ENCODE measurements at places on chromosomes 7 and 10.
A peak's percentile ranks its signal among the peaks of the same experiment; 100 is the strongest.

- peak; percentile 28 for DNase-seq
Observed at GRCh38 chr7:64887756-64888508, 15.1 kb upstream of the ZNF273 start.

- no peak for DNase-seq
Observed at GRCh38 chr10:99344715-99345114, 15.6 kb downstream of the CNNM1 start.

GRCh38 chr7:17315974-17316373, 17.5 kb downstream of the AHR start:
- DNase-seq: no peak

DNA sequence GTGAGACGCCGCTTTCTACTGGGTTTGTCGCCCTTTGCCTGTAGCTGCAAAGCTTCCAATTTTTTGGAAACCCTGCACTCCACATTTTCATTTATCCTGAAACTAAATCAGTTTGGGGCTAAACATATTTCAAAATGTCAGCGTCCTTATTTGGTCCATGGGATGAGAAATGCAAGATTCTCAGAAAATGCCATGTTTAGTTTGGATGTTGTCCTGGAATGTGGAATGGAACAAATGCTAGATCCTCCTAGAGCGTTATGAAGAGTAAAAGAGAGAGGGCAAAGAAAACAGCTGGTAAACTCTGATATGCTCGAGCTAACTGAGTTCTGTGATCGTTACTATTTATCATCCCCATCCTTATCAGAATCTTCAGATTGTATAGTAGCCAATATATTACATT, 236.9 kb downstream of the KLF6 start:
- no peak for DNase-seq

DNA sequence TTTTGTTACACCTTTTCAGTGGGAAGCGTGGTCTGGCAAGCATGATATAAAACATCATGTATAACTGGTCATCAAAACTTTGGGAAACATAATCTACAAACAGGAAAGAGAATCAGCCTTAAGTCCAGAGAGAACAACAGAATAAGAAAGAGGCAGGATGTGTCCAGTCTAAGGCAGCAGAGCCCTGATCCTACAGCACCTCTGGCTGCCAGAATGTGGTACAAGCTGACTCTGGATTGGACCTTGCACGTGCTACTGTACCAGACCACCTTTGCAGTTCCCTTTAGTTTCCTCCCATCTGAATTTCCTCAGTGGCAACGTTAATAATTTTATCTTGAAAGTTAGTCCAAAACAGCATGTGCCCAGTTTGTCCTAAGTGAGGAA, 824.6 kb upstream of the IGFBP3 start:
- DNase-seq: no peak

DNA sequence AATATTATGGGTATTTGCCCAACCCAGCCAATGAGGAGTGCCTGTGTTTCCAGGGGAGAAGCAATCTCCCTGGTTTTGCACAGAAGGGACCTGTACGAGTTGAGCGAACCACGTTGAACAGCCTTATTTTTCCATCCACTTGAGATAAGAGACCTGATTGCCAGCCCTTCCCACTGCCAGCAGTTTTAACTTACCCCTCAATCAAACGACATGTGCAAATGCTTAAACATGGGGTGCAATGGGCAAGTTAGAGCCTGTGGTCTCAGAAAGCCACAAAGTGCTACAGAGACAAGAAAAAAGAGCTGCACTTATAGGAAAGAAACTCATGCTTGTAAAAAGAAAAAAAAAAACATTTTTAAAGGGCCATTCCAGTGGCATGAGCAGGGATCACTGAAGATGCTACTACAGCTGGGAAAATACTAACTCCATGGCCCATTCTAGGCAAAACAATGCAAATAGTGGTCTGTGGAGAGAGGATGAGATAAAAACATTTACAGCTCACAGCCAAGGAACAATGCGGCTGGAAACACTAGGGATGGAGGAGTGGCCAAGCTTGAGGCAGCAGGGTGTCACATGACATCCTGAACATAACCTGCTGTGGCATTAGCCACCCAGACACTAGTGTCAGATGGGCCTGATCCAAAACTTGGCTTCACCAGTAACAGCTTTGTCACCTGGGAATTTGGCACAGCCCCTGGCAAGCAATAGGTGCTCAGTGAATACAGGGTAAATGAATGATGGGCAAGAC, 162.8 kb downstream of the ELMO1 start:
- DNase-seq: peak; percentile 14

GRCh38 chr7:64879086-64879730, 23.9 kb upstream of the ZNF273 start:
- no peak for DNase-seq

DNA sequence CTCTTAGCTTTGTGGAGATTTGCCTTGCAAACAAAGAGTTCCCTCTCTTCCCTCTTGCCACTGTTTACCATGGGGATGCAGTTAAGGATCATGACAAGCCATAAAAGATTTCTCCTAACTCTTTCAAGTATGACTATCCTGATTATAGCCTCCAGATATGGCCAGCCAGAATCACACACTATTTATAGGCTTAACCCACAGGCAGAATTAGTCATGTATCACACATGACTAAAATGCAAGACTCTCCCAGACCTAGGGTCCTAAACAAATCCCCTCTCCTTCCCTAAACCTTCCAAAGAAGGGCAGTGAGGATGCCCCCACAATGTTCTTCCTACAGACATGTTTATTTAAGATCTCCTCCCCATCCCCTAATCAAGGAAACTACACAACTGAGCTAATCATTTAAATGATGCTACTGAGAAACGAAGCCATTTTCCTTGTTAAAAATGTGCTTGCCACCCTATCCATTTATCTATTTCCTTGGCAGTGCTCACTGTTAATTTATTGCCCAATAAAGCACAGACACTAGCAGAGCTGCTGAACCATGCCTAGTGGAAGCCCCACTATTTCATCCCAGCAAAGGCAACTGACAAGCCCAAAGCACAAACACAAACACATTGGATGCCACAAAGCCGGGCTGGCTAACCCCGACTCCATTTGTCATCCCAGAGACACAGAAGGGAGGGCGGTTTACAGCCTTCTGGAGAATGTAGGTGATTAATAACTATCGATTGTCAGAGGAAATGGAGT, 363.4 kb downstream of the KCNMA1 start:
- no peak for DNase-seq

DNA sequence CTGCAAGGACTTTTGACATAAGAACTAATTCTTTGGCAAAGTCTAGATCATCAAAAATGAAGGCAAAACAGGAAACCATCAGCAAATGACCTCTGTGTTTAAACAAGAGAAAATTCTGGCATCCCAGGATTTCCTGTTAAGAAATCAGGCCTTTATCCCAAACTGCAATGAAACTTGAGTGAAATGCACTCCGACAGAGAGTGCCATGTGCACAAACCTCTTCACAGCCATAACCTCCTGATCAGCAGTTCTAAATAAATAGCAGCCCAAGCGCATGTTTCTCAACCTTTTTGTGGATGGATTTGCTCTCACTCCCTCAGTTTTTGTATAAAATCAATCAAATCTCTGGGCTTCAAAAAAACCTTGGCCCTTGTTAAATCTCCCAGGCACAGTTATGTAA, 107.7 kb upstream of the EEPD1 start:
- DNase-seq: no peak

DNA sequence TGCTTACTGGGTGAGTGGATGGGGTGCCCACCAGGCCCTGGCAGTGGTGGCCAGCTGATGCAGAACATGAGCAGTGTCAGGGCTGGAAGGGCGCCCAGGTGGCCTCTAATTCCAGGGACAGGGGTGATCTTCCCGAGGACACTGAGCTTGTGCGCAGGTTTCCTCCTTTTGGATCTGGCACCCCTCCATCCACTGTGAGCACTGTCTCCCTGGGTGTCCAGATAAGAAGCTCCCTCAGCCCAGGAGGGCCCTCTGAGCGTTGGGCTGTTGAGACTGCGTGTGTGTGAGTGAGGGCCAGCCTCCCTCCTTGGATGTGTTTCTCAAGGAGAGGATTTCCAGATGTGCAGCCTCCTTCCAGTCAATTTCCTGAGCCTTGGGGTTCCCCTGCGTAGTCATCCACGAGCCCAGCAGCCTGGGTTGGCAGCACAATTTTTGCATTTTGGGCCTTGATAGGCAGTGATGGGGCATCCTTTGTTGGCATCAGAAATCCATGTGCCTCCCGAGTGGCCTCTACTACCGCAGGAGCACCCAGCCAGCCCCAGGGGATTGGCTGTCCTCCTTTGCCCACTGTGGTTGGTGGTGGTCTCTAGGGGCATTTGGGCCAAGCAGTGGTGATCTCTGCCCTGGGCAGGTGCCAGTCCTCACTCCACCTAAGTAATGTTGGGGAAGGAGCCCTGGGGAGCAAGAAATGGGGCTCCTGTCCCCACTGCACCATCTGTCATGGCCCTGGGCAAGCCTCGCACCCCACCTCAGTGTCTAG, 20.9 kb upstream of the BTBD16 start:
- no peak for DNase-seq

DNA sequence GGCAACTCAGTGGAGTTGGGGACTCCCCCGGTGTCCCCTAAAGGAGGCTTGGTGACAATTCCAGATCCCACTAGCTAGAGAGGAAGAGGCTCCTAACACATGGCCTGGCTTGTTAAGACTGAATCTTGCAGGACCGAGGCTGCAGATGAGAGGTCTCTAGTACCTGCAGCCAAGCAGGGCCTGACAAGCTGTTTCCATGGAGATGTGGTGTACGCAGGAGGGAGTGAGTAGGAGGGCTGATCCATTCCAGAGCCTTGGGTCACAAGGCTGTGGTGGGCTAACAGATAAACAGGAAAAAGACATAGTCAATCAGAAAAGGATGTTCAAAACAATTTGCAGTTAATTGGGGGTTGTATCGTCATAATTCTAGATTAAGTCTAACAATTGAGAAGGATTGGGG, 77.3 kb upstream of the MKLN1 start:
- DNase-seq: no peak

GRCh38 chr10:70747192-70747965, 37.8 kb downstream of the TBATA start:
- DNase-seq: no peak

- DNase-seq: peak; percentile 30
Observed at GRCh38 chr7:141702047-141702567, at the start of gene DENND11. TSS of gene DENND11 (minus strand) at chr7:141702166. CDS start at chr7:141702153, 13 bp downstream.

GRCh38 chr7:106065575-106066500, 46.3 kb downstream of the SYPL1 start:
- no peak for DNase-seq

DNA sequence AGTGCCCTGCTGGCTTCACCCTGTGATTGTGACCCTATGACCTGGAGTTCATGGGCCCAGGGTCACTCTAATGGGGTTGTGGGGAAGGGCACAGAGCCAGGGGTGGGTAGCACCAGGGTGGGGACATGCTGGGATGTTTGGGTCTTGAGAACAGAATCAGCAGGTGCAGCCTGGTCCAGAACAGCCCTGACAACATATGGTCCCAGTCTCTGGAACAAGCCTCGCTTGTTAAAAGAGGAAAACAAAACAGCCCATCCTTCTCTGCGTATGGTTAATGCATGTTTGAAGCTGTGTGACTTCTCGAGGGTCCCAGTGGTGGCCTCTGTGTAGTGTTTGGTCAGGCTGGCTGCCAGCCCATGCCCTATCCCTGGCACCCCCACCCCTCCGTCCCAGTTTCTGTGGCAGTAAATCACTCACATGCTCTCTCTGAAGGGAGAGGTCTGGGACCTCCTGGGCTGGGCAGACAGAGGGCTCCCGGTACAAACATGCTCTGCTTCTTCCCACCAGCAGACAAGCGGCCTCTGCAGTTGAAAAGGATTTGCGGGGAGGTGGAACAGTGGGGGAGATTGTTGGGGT, 79.4 kb downstream of the FAM241B start:
- DNase-seq: no peak

- DNase-seq: no peak
Observed at GRCh38 chr10:69321865-69322264, 43.6 kb downstream of the HK1 start.

DNA sequence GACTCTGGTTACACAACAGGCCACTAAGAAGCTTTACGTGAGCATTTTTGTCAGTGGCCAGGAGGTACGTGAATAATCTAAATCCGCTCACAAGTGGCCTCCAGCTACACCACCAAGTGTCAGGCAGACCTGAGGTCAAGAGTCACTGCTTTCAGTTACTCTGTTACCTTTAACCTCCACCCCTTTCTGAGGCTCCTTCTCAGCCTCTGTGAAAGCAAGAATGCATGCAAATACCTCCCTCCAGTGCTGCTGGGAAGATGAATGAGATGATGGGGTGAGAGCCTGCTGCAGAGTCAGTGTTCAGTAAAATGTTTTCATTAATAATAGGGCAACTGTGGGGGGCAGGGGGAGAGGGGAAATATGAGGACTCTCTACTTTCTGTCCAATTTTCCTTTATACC, 11.2 kb downstream of the DDC start:
- DNase-seq: no peak

GRCh38 chr7:111005445-111005844, 85.5 kb upstream of the LRRN3 start:
- no peak for DNase-seq

GRCh38 chr7:72781631-72782030, 46.4 kb downstream of the TYW1B start:
- DNase-seq: no peak

DNA sequence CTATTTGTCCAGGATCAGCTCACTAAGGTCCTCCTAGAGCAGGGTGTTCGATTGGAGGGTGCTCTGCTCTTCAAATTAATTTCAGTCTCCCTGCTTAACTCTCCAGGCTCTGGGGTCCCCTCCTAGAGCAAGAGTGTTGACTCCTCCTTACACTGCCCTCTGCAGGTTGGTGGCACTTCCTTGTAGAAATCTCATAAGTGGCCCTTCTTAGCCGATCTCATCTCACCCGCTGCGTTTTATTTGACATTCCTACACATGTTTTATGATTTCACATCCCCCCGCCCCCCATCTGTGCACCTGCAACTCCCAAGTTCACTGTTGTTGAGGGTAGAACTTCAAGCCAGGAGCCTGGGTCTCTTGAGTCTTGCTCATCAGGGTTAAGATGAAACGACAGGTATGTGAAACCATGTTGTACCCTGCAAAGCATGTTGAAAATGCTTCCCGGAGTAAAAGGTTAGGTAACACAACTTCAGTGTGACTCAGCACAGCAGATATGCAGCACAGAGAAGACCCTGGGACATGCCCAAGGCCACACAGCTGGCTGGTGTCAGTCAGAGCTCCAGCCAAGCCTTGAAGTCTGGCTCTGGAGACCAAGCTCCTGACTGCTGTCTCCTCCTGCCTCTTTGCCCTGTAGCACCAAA, 171.2 kb downstream of the PRKAG2 start:
- DNase-seq: no peak

GRCh38 chr10:80690434-80690833, 152.7 kb downstream of the SH2D4B start:
- no peak for DNase-seq

- DNase-seq: no peak
Observed at GRCh38 chr7:151864081-151864480, 12.8 kb downstream of the PRKAG2 start.
